Endodermal cell (in vitro differentiated cells): ENCODE measurements at places on chromosomes 7 and 10.

DNA sequence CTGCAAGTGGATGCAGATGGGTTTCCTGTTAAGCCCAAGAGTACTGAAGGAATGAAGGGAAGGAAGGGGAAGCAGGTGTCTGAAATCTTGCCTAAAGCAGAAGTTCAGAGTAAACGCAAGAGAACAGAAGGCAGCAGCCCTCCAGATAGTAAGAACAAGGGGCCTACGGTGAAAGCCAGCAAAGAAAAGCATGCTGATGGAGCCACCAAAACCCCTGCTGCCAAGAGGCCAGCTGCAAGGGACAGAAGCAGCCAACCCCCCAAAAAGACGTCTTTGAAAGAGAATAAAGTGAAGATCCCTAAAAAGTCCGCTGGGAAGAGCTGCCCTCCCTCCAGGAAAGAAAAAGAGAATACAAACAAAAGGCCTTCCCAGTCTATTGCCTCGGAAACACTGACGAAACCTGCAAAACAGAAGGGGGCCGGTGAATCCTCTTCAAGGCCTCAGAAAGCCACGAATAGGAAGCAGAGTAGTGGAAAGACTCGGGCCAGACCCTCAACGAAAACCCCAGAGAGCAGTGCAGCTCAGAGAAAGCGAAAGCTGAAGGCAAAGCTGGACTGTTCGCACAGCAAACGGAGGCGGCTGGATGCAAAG, 152.5 kb downstream of the LCOR start:
- peaks cover 32% of the 10 kb centered on the region for H3K36me3 ChIP-seq
- DNase-seq = no peak
- H3K27ac ChIP-seq = peak overlapping the region; percentile 73
- H3K4me3 ChIP-seq = no peak overlapping the region
- H3K4me1 ChIP-seq = no peaks in the 10 kb centered on the region

DNA sequence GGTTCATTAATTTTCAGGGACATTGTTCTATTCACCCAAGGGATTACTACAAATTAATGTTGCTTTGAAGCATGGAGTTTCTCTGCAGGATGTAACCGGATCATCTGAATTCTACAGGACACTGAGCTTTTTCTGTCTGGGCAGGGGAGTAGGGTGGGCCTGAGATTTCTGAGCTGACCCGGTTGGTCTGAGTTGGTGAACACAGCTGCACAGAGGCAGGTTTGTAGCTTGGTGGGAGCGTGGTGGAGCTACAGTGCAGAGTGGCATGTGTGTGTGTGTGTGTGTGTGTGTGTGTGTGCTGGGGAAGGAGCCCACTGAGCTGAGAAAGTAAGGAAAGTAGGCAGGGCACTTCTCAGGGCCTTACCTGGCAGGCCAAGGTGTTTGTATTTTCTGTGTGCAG, 62.6 kb downstream of the SH2D4B start:
- H3K27me3 ChIP-seq = no peaks in the 10 kb centered on the region
- no peak for DNase-seq
- H3K36me3 ChIP-seq = no peaks in the 10 kb centered on the region
- H3K4me3 ChIP-seq = no peak overlapping the region
- H3K4me1 ChIP-seq = peaks cover 3% of the 10 kb centered on the region

DNA sequence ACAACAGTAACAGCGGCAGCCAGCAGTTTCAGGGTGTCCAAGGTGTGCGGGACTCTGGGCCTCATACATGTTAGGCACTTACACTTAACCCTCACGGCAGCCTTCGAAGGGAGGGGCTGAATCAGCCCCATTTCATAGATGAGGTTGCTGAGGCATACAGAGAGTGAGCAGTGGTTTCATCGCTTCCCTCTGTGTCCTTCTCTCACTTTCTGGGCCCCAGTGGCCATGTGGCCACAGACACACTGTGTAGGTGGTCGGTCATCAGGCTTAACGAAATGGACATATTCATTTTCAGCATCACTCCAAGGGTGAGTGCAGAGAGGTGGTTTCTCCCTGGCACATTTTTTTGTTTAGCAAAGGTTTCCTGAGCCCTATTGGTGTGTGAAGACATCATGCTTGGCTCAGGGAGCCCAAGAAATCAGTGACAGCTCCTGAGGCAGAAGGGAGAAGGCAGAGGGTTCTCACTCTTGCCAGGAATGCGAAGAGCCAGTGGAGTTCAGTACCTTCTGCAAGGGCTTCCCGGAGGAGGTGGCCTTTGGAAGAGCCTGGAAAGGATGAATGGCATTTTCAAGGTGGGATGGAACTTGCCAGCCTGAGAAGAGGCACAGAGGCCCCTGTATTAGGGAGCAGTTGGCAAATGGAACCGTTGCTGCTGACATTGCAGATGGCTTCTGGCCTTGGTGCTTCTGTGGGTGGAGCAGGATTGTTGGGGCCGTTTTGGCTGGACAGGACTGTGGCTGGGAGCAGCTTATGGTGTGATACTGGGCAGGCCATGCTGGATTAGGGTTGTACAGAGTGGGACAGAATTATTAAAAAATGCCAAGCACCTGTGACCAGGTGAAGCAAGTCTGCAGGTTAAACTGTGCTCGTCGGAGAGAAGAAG, 61.7 kb upstream of the PPIF start:
- peaks cover 25% of the 10 kb centered on the region for H3K36me3 ChIP-seq
- no peak overlapping the region for H3K4me3 ChIP-seq
- H3K4me1 ChIP-seq = peaks cover 9% of the 10 kb centered on the region

DNA sequence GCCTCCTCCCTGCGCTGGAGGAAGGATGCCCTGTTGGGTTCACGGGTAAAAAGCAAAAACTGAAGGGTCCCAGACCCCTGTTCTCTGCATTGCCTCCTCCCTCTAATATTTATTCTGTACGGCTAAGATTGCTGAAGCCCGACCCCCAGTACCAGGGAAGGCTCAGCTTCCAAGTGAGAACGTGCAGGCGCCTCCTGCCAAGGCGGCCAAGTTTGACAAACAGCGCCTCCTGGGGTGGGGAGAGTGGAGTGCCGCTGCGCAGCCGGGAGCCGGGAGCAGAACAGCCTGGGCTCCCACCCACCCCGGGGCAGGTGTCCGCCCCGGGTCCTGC, 4.7 kb upstream of the EBF3 start:
- no peak overlapping the region for H3K27ac ChIP-seq
- peaks cover 4% of the 10 kb centered on the region for H3K4me1 ChIP-seq
- H3K36me3 ChIP-seq = no peaks in the 10 kb centered on the region
- peaks cover 95% of the 10 kb centered on the region for H3K27me3 ChIP-seq
- peak overlapping the region; percentile 14 for H3K4me3 ChIP-seq
